ENCODE measurements at places on chromosomes 3 and 15.
A peak's percentile ranks its signal among the peaks of the same experiment; 100 is the strongest.

GRCh38 chr3:167712445-167712844, 22.2 kb downstream of the PDCD10 start:
- DNase-seq: no peak

DNA sequence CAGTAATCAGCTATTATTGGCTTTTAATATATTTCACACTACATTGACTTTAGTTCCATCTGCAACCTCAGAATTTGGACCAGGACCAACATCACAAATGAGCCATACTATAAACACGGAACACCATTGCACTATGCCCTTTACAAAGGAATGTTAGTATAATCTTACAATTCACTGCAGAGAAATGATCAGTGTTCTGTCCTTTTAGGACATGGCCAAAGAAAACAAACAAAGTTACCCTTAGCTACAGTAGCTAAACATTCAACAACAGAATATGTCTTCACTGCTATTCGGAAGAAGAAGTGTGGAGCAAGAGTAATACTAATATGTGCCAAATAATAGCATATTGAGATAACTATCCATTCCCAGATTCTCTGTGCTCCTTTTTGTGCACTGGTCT, 90.4 kb downstream of the NAALADL2 start:
- DNase-seq: no peak

GRCh38 chr15:69096196-69096595, 64.2 kb upstream of the GLCE start:
- no peak for DNase-seq

DNA sequence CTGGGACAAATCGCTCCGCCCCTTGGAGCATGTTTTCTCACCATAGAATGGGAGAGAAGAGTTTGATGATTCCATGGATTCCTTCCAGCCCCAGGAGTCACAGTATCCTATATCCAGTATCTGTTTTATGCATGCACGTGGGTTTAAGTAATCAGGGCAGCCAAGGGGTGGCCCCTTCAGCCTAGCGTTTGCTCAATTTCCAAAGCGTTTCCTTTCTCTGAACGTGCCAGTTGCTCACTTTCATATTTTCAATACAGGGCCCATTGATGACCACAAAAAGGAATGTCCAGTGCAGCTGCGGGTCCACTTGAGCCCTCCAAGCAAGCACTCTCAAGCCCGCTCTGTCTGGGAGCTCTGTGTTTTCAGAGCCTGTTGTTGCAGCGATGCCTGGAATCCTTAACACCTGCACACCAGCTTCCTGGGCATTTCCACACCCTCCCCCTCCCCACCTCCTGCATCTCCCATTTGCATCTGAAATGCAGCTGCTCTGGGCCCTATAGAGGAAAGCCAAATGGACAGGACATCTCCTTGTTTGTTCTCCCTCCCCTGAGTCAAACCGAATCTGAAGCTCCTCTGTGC, 164.3 kb upstream of the LPP start:
- no peak for DNase-seq

DNA sequence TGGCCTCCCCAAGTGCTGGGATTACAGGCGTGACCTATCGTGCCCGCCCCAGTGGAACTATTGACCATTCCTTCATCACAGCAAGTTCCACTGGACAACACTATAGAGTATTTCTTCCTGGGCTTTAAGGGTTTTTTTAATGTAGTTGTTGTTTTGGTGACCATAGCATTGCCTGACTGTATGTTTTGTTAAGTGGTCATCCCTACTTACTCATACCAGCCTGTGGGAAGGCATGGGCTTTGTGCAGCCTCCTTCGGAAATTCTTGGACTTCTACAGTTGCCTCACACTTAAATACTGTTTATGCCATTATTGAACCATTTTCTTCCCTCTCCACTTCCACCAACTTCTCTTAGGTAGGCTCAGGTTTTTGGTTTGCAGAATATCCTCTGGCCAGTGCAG, 19.9 kb upstream of the ALPK3 start:
- no peak for DNase-seq

- no peak for DNase-seq
These were observed 38.2 kb downstream of the TRANK1 start for GRCh38 chr3:36906504-36907149.

DNA sequence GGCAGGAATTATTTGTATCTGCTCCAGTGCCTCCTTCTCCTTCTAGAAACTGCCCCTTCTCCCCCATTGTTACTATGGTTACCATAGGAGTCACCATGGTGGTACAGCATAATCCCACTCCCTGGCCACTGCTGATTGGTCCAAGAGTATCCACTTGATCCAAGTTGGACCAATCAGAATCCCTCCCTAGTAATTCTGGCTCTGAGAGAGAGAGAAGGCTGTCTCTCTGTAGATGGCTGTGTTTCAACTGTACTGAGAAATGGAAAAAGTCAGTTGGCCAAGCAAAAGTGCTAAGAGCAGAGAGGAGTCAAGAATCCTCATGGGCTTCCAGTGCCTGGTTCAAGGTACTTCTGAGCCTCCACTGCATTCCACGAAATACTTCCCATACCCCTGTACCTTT, 120.6 kb upstream of the SPATA12 start:
- no peak for DNase-seq

DNA sequence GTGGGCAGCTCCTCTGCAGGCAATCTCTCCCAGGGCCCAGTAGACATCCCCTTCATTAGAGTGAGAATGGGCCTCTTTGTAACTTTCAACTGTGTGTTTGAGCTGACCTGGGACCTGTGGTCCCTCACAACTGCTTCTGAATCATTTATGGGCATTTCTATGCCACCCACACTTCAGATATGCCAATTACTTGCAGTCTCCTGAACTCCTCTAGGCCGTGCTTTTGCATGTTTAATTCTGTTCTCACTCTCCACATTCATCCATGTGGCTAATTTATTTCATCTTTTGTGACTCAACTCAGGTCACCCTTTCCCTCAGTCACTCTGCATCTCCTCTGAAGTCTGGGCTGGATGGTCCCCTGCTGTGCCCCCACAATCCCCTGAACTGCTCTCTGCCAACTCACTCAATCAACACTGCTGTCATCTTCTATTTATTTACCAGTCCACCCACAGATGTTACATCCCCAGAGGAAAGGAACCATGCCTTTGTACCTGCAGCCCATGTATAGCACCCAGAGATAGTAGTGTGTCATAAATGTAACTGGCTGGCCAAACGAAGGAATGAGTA, 364.7 kb downstream of the EPHB1 start:
- no peak for DNase-seq

GRCh38 chr15:84037301-84037700, 198.3 kb upstream of the GOLGA6L4 start:
- no peak for DNase-seq

DNA sequence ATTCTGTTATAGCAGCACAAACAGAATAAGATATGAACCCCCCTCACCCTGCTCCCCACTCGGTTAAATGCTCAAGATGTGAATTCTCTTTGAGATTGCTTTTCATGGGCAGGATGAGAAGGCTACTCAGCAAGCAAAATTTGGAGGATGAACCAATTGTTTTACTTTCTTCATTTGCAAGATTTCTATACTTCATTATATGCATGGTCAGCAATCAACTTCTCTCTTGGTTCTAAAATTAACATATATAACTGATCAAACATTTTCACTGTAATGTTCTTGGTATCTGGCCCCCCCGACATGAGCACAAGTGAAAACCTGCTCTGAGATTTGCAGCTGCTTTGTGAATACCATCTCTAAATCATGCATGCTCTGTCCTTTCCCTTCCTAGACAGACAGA, 556.1 kb upstream of the MDFIC2 start:
- DNase-seq: no peak

DNA sequence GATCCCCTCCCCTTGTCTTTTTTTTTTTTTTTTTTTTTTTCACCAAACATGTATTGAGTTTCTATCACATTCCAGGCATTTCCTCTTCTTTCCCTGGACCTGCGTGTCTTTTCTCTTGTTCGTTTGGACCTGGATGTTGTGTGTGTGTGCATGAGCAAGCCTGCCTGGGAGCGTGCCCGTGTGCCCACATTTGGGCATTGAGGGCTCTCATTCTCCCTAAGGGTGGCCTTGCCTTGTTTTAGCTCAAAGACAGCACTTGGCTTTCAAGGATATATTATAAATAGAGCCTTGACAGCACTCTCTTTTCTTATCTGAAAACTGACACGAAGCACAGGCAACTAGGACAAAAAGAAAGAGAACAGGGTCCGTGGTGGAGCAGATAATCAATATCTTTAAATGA, 39.0 kb upstream of the SLC25A26 start:
- DNase-seq: no peak

GRCh38 chr15:92528736-92529135, 126.8 kb downstream of the FAM174B start:
- no peak for DNase-seq

DNA sequence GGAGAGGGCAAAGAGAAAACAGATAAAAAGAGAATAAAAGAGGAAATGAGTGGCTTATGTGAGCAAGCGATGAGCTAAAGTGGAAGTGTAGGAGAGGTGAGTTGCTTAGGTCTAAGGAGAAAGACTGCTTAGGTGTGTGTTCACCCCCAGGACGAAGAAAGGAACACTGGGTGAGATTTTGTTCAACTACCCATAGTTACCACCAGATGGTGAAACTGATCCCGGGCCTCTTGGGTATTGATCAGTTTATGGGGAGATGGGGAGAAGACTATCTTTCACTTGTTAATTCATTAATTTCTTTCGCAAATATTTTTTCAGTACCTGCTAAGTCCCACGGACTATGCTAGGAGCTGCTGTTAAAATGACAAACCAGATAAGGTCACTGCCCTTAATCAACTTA, 33.9 kb downstream of the GAP43 start:
- DNase-seq: no peak

DNA sequence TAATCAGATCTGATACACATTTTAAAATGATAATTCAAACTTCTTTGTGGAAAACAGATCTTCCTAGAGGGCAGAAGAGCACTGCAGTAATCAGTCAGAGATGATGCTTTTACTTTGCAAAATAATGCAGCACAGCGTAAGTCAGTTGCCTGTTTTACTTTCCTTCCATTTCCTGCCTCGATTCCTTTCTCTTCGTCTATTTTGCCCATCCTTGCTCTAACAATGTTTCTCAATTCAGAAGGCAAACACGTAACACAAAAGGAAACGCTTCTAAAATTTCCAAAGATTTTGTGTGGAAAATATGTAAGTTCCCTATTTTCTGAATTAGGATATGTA, 119.9 kb downstream of the P3H2 start:
- no peak for DNase-seq

GRCh38 chr3:57068437-57069089, 8.1 kb downstream of the SPATA12 start:
- DNase-seq: no peak

DNA sequence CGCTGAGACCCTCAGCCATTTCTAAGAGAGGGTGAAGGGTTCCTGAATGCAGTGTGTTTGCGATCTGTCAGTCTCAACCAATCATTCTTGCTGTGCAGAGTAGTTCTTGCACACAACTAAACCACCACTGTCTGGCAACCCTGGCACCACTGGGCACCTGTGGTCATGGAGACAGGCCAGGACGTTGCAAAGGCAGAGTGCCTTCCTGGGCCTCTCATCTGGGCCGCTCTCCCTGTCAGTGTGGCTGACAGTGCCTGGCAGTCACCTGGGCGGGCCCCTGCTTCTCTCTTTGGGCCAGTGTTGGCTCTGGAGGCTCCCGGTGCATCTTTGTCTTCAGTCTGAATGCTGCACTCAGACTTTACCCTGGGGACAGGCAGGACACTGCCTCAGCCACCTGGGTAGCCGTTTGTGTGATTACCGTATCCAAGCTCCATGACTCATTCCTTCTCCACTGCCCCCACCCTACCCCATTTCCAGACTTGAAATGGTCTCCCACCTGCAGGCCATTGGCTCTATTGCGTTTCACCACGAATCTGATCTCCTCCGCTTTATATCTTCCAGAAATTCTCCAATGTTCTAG, 104.6 kb upstream of the KLF13 start:
- no peak for DNase-seq

- DNase-seq: no peak
These were observed 416.0 kb downstream of the OCA2 start for GRCh38 chr15:27683121-27683520.

GRCh38 chr15:71914092-71914491, 103.7 kb downstream of the NR2E3 start:
- no peak for DNase-seq

DNA sequence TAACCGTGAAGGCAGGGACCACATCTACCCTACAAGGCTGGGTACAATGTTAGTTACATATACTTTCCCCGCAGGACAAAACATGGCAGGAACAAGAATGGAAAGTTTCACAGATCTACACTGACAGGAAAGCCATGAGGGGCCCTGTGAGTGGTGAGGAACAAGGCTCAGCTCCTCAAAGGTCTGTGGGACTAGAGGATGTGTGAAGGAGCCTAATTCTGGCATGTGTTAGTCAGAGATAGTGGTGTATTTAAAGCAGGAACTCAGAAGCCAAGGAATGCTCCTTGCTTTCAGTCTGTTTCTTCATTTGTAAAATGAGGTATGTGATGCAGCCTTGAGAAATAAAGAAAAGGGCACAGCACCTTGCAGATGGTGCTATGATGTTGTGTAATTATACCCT, 25.1 kb downstream of the ETV5 start:
- DNase-seq: no peak

GRCh38 chr3:4597208-4597985, 104.2 kb downstream of the ITPR1 start:
- DNase-seq: no peak

GRCh38 chr3:140754936-140755335, 77.1 kb downstream of the TRIM42 start:
- DNase-seq: no peak

DNA sequence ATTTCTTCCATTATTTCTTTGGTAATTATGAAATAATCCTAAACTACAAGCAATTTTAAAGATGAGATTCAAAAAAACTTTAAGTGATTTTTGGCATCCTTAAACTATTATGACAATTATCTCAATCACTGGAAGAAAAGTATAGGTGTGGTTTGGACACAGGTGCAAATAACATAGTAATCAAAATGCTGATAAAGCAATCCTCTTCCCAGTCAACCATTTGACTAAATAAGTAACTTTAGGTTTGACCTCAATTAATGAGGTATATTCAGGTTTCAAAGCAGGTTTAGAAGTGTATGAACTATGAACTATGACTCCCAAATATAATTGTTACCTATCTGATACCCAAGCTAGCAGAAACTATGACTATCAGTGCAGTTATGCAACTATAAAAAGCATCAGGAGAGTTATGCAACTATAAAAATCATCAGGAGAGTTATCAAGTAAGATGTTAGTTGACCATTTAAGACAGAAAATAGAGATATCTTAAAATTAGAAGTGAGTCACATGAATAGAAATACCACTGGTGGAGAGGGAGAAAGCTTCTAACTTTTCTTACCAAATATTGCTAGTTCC, 8.9 kb upstream of the CNTN3 start:
- no peak for DNase-seq

- peak; percentile 84 for DNase-seq
These were observed 4.7 kb downstream of the BHLHE40 start for GRCh38 chr3:4983739-4984510.

GRCh38 chr3:116139641-116140040, 305.6 kb downstream of the LSAMP start:
- DNase-seq: no peak

GRCh38 chr3:189563853-189564563, 67.2 kb upstream of the TP63 start:
- peak; percentile 15 for DNase-seq

All from activated CD4-positive, alpha-beta T cell treated with anti-CD3 and anti-CD28 coated beads, Interleukin-2, amount 50 U/mL, for 48 hours (primary cell).